Bronchial epithelial cell (primary cell): ENCODE measurements at places on chromosomes 11 and 22. TPM values are rescaled to one million over a fixed set of nuclear protein-coding genes. Genes with fewer than 3 reads are reported as not detected.

- no peak for DNase-seq
Measured at GRCh38 chr11:73344191-73344607, 32.0 kb upstream of the RELT start.

- DNase-seq: no peak
Measured at GRCh38 chr22:20135265-20135664, 3.7 kb downstream of the ZDHHC8 start.

- DNase-seq: no peak
Measured at GRCh38 chr11:27076121-27076589, 35.5 kb downstream of the BBOX1 start.

DNA sequence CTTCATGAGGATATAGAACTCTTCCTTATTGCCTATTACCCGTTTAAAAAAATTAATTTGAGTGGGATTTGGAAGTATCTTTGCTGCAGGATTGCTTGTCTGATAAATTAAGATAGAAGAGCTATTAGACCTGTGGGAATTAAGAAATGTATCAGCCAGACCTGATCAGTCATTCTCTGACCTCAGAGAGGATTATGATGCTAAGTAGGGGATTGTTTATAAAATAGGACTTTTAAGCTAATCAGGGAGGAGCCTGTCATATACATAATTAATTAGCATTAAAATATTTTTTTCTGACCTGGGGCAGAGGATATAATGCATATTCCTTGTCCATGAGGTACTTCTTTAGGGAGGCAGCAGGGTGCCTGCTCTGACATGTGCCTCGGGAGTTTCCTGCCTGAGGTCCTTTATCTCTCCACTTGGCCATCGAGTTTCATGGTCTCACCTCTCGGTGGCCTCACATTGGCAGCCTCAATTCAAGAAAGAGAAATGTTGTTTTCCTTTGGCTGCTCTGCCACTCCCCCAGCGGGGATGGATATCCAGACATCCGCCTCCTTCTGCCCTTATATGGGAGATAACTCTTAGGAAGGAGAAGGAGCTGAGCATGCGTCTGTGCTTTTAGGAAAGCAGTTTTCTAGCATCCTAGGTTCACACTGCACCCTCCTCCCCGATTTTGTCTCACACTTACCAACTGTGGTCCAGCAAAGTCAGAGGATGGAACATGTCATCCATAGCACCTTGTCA lies 41.1 kb downstream of the DIXDC1 start:
- peak; percentile 72 for DNase-seq

GRCh38 chr11:82998697-82999096 lies 73.0 kb downstream of the RAB30 start:
- no peak for DNase-seq

DNA sequence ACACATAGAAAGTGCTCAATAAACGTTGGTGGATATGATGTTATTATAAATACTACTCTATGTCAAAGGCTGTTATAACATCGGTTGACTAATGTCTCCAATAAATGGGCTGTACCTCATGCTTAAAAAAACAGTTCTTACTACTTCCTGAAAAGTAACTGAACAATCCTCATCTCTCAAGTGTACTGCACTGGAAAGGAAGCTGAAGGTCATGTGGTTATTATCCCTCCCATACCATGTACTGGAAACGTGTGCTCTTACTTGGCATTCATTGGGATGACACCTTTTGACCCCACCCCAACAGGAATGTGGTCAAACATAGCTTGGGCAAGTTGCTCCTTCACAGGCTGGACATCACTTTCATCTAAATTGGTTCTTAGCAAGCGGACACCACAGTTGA lies 10.6 kb downstream of the RTCB start:
- DNase-seq: no peak

Gene C11orf68
- total RNA-seq: 8.4 and 12.9 TPM in 2 replicates

- peak; percentile 98 for DNase-seq
Measured at GRCh38 chr11:120546312-120547205, 35.0 kb downstream of the GRIK4 start.

- no peak for DNase-seq
Measured at GRCh38 chr11:14722496-14722895, 78.9 kb downstream of the PDE3B start.

- DNase-seq: no peak
Measured at GRCh38 chr11:2380807-2381350, 3.8 kb downstream of the CD81 start.

Gene ANKK1
- 0.26 and 1.8 TPM in 2 replicates for total RNA-seq

DNA sequence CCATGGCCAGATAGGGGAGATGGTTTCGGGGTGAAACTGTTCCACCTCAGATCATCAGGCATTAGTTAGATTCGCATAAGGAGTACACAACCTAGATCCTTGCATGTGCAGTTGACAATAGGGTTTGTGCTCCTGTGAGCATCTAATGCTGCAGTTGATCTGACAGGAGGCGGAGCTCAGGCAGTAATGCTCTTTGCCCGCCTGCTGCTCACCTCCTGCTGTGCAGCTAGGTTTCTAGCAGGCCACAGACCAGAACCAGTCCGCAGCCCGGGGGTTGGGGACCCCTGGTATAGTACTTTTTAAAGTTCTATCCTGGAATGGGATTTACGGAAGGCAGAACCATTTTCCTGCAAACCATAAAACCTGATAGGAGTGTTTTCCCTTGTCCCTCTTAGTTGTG lies 54.6 kb downstream of the POLD3 start:
- no peak for DNase-seq

Gene C11orf52
- total RNA-seq: 0.26 and 2.3 TPM in 2 replicates

GRCh38 chr11:59088162-59088561 lies 2.1 kb downstream of the GLYATL1B start:
- no peak for DNase-seq

GRCh38 chr22:34303656-34304055 lies 383.4 kb upstream of the LARGE1 start:
- no peak for DNase-seq

DNA sequence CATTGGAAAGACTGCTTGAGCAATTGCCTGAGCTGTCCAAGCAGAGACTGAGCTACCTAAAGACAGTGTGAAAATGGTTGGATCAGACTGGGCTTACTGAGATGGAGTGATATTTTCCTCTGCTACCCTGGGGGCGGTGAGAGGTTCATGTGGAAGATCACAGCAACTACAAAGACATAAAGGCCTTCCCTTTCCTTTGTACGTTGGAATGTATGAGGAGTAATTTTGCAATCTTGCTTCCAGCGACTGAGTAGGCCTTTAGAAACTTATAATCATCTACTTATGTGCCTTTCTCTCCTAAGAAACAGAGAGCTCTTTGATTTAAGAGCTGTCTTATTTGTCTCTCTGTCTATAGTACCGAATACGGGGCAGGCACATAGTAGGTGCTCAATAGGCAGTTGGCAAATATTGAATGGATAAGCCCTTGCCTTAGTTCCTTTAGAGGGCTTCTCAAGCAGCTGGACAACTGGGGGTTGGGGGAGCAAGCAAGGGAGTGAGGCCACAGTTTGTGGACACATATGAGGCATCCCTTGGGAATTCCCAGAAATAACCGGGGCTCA lies 2.4 kb upstream of the HEPACAM start:
- DNase-seq: no peak

DNA sequence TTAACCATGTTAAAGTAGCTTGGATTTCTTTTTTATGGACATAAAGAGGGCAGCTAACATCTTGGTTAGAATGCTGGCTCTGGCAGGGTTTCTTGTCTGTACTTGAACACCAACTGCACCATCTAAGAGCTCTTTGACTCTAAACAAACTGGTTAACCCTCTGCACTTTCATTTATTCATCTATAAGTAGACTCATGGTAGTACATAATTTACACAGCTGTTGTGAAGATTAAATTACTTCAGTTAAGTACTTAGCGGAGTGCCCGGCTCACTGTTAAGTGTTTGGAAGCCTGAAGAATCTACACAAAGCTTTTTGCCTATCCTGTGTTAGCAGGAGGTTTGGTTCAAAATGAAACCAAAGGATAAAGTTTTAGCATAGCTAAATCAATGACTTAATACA lies 846.2 kb upstream of the API5 start:
- no peak for DNase-seq

- no peak for DNase-seq
Measured at GRCh38 chr11:75267171-75267970, 26.8 kb downstream of the TPBGL start.

Gene OR5M3
- total RNA-seq: not detected in 2 replicates

- no peak for DNase-seq
Measured at GRCh38 chr11:120598517-120599257, 87.1 kb downstream of the GRIK4 start.

Gene TBC1D10A
- 6.6 and 12.2 TPM in 2 replicates for total RNA-seq

DNA sequence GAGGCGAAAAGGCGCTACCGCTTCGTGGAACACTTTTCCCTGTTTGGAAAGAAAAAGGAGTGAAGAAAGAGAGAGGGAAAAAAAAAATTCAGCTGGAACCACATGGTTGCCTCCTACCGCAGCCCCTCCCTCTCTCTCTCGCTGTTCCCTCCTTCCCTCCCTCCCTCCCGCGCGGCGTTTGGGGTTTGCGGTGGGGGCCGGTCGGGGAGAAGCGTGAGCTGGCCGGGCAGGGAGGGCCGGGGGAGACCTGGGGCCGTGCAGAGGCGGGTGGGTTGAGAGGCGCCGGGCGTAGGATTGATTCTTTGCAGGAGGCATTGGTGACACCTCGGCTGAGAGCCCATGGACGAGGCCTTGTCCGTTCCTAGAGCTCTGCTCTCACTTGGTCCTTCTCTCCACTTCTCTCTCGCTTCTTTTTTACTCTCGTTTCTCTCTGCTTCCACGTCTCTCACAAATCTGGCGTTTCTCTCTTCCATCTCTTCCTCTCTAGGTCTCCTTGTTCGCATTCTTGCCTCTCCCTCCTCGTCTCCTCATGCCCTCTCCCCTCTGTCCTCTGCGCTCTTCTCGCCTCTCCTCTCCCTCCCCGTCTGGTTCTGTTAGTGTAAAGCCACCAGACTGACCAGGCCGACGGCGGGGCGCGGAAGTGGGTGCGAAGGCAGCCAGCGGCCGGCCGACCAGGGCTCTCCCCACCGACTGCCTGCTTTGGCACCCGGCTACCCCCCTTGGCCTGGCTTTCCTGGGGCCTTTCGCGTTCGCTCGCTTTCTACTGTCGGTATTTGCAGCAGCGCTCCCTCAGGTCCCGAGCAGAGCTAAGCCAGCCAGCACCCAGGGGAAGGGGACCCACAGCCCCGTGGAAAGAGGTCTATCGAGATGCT lies at the start of gene CLMP:
TSS of gene CLMP (minus strand) at position 61 of the 872 bp plus-strand sequence. CDS start 308 bp downstream, outside the sequence.
- DNase-seq: peak; percentile 29

Gene SCN3B
- 0.26 and 0.64 TPM in 2 replicates for total RNA-seq

Gene RIC3
- total RNA-seq: 0.26 TPM in 2 replicates

DNA sequence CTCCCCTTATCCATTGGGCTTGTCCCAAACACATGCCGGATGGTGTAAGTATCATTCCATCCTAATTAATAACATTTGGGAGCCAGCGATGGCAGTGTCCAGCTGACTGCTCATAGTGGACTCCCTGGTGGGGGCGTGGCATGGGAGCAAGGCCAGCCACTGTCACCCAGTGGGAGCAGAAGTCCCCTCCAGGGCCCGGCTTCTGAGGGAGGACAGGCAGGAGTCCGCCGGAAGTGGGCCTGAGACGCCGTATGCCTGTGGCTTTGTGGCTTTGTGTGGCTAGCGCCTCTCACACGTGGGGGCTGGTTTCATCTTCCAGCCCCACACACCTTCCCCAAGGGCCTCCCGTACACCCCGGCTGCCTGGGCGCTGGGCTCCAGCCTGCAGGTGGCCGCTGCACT lies 124.5 kb downstream of the KCNQ1 start:
- no peak for DNase-seq

DNA sequence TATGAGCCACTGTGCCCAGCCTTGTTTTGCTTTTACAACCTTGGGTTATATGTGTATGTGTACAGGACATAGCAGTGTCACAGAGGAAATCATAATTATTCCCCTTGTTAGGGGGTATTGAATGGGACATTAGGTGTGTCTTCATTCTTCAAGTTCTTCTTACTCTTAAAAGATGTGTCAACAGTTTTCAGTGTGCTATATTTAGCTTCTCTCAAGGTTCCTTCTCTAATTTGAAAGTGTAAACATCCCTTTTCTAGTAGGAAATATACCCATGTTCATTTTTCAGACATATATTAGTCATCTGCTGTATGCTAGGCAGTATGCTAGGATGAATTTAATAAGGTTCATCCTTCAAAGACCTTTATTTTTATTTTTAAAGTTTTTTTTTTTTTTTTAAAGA lies 17.1 kb downstream of the PCF11 start:
- no peak for DNase-seq

- peak; percentile 38 for DNase-seq
Measured at GRCh38 chr11:66639066-66639813, 737 bp downstream of the RBM4 start.

GRCh38 chr11:69449320-69450063 lies 32.0 kb upstream of the LINC01488 start:
- no peak for DNase-seq

DNA sequence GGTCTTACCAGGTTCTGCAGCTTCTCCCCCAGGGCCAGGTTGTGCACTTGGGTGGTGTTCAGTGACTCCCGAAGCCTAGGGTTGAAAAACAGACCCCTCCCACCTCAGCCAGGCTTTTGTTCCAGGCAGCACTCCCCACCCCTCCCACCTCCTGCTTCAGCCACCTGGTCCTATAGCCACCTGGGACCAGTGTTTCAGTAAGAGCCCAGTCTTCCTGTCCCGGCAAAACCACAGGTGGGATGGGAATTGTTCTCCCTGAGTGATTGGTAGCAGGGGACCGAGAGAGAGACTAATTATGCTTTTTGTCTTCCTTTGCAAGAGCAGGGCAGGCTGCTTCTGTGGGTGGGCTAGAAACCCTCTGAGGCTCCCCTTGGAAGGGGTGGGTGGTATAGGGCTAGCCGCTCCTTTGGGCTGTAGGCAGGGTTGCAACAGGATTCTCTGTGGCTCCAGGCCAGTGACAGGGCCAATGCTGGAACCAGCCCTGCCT lies 8.5 kb upstream of the NAALADL1 start:
- DNase-seq: no peak

DNA sequence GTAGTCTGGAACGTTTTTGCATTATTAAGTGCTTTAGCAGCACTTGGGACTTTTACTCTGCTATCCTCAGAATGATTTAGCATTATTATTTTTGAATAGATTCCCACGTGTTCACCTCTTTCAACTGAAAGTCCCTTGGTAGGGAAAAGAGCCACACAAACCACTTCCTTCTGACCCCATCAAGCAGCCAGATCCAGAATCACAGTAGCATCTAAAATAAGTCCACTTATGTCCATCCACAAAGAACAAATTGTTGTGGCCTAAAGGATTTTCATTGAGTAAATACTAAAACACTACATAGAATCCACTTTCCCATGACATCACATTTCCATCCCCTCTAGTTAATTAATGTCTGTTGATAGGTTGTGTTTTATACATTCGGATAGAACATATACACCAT lies 381.7 kb downstream of the AASDHPPT start:
- DNase-seq: no peak

DNA sequence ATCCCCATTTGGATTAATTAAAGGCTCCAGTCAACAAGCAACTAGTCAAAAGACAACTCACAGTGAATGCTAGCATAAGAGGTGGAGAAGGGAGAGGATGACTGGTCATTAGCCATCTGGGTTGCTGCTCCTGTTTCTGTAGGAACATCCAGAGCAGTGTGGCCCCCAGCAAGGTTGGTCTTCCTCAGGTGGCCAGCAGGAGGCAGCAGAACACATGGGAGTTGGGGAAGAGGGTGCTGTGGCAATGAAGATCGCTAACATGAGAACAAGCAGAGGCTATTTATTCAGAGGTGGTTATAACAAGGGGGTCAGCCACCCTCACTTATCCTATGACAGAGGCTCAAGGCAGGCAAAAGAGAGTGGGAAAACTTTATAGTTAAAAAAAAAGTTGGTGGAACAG lies 21.3 kb downstream of the IZUMO1R start:
- peak; percentile 58 for DNase-seq
